Activated naive CD8-positive, alpha-beta T cell treated with anti-CD3 and anti-CD28 coated beads, Interleukin-2, amount 10 ng/mL, durations not matched to agents 7 days and 5 days (primary cell): ENCODE measurements at places on chromosomes 5 and 9. TPM values are rescaled to one million over a fixed set of nuclear protein-coding genes. Genes with fewer than 3 reads are reported as not detected.

ARHGAP26 gene
- total RNA-seq, result 32.0 TPM

ENG gene
- 19.7 TPM for total RNA-seq

RANBP3L gene
- not detected for total RNA-seq

- DNase-seq, result no peak
Measured at GRCh38 chr5:119031011-119031886, 39.6 kb upstream of the DMXL1 start.

- DNase-seq, result no peak
Measured at GRCh38 chr5:97136475-97136874, 5.9 kb downstream of the LIX1 start.

DNA sequence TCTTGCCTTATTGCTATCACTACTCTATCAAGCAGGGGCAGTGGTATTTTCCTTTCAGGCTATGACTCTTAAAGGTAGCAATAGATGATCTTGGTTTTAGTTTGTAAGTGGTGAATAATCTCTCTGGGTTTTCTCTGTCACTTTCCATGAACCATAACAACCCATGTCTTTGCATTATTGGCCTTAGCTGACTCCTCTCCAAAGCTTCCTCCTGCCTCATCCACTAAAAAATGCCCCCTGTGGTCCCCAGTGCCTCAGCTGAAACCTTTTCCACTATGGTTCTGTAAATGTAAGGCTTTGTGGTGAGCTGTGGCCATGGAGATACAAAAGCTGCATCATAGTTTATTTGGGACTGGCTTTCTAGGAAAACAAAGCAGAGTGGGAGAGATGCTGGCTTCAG, 128.8 kb downstream of the GPBP1 start:
- no peak for DNase-seq

DNA sequence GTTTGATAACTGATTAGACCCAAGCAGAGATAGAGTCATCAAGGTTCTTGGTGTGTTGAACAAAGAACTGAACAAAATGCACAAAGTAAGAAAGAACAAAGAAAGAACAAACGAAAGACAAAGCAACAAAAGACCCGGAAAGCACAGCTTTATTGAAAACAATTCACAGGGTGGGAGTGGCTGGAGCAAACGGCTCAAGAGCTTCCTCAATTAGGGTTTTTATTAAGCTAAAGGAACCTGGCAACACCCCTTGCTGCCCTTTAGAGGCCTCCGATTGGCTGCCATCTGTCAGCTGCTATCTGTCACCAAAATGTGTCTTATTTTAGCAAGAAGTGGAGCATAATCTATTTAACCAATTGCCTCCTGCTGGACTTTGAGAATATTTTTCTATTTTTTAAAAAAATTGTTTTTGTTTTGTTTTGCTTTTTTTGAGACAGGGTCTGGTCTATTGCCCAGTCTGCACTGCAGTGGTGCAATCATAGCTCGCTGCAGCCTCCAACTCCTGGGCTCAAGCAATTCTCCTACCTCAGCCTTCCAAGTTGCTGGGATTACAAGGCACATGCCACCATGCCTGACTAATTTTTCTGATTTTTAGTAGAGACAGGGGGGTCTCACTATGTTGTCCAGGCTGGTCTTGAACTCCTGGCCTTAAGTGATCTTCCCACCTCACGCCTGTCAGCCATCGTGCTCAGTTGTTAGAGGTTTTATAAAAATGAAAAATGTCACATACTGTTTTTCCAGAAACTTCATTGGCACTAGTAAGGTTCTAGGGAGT, 7.7 kb upstream of the ABO start:
- DNase-seq, result no peak

GRCh38 chr5:38291355-38291754, 33.0 kb downstream of the EGFLAM start:
- DNase-seq, result no peak

DNA sequence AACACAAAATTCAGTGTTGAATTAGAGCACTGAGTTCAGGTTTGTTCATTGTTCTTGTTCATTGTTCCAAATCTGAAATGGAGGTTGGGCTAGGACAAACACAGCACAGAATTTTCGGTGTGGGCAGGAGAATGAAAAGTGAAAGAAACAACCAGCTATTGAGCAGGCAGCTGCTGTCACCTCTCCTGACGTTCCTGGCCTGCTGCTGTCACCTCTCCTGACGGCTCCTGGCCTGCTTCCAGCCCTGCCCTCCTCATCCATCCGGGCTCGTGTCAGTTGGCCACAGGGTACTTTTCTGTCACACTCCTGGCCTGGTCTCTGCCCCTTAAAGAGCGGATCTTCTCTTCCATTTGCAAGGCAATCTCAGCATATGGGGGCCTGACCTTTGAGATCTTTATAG, 45.2 kb upstream of the CKMT2 start:
- no peak for DNase-seq

DNA sequence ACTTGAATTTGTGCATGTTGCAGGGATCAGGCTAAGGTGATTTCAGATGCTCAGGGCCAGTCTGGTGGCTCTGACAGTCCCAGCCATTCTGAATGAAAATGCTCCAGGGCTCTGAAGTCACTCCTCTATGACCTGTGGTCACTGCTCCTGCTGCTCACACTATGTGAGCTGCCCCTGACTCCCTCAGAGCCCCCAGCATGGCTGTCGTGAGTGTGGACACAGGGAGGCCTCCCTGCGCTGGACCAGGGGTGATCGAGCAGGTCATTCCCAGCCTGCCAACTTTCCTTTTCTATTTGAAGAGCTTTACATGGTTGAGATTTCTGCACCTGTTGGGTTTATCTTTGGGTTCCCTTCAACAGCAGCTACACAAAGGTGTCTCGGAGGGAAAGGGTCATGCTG, 74.5 kb downstream of the WNK2 start:
- DNase-seq, result peak; percentile 21

DNA sequence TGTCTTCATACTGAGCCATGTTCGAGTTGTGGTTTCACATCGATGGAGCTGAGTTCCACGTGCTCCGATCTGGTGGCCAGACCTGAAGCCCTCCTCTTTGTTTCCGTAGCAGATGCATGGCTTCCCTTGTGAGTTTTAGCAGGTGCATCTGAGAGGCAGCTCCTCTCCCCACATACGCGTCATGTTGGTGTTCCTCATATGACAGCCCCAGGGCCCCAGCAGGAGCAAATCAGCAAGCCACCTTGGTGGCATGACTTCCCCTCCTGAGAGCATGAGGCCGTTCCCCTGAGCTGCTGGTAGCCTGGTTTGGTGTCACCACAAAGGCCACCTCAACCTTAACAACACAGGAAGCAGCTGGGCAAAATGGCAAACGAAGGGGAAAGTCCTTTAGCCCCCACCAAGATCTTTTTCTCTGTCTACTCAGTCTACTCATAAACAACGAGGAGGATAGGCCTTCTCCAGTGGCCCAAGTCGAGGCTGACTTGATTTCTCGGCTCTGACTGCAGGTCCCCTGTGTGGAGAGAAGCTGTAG, 5.9 kb downstream of the CYFIP2 start:
- DNase-seq, result peak; percentile 82

DNA sequence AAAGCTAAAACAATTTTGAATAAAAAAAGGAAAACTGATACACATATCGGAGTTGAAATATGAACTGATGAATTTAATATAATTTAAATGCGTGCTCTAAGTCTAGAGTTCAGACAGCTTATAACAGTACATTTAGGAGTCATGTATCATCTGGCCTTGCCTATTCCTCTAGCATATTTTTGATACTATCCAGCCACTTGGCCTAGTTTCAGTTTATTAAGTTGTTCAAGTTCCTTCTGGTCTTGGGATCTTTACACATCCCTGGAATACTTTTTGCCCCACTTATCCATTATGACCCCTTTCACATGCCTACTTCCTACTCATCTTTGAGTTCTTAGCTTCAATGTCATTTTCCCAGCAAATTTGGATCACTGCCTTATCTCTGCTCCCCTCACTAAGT, 192.4 kb upstream of the EFNA5 start:
- no peak for DNase-seq

- DNase-seq, result no peak
Measured at GRCh38 chr5:57442080-57442839, 40.4 kb downstream of the ACTBL2 start.

DNA sequence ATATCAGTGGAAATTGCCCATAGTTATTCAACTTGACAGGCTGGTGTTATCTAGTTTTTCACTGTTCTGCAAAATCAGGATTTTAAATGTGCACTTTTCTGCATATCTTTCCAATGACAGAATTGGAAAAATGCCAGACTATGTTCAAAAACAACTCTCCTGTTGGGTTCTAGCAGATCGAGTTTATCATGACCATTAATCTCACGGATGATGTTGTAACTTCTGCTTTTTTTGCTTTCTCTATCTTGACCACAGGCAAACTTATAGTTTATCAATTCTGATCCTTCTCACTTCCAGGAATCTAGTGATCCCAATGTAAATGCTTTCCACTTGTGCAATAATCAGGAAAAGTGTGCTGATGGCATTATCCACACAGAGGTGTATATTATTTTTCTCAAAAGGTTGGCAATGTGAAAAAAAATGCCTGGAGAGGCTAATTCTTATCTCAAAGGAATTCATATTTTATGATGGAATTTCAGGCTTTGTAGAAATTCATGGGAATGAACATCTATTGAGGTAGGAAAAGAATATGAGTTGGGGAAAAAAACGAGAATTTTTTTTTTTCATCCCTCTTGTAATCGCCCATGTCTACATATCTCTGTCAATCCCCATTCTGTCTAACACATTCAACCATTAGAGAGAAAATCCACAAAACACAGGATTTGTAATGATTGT, 73.6 kb upstream of the DAB2 start:
- DNase-seq, result no peak
